Stimulated activated CD4-positive, alpha-beta T cell treated with anti-CD3 and anti-CD28 coated beads, Interleukin-2, amount 100 ng/mL, for 24 hours (primary cell): ENCODE measurements at places on chromosomes 1 and 21.

GRCh38 chr1:54172614-54173599 lies 20.1 kb upstream of the CDCP2 start:
- DNase-seq: no peak

GRCh38 chr1:207028884-207029650 lies 3.5 kb downstream of the C1orf116 start:
- no peak for DNase-seq

- DNase-seq: no peak
Observed at GRCh38 chr21:34979383-34979782, 69.7 kb downstream of the RUNX1 start.

GRCh38 chr21:25573409-25574206 lies 33.7 kb downstream of the MRPL39 start:
- peak; percentile 65 for DNase-seq

DNA sequence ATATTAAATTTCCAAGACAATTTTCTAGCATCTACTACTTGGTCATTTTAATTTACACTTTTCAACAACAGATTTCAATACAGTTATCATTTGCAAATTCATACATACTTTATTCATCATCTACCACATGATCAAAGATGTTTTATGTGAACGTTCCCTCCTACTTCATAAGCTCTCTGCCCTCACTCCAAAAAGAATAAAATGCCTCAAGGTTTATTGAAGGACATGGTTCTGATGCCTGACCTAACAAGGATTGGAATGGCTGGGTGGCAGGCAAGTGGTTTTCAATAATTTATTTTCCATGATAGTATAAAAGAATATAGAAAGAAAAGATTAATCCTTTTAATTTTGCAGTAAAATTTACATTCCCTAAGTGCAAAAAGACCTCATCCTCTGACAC lies 5.4 kb downstream of the CDKN2C start:
- DNase-seq: no peak

- DNase-seq: no peak
Observed at GRCh38 chr1:245469734-245470133, 314.9 kb downstream of the KIF26B start.

- DNase-seq: no peak
Observed at GRCh38 chr1:218459450-218459849, 114.3 kb downstream of the TGFB2 start.

DNA sequence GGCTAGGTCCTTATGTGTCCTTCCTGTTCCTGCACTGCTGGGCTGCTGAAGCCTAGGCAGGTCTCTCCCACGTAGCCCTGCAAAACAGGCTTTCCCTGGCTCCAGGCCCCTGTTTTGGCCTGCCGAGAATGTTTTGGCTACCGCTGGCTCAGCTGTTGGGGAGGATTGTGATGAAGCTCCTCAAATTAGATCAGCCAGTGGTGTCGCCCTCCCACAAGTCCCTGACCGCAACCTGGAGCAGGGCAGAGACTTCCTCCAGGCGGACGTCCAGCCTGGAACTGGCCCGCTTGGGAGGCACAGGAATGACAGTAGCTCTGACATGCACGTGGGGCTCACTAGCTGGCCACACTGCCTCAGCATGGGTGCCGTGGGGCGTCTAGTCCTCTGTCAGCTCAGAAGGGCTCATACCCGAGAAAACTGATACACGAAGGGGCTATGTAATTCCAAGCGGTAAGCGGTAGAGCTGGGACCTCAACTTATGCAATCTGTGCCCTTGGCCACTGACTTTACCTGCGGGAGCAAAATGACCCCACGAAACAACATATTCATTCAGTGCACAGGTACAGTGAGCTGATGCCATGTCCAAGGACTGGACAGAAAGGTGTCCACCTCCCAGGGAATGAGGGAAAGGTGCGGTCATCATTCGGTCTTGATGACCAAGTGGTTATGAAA lies 26.6 kb downstream of the DHRS3 start:
- no peak for DNase-seq

DNA sequence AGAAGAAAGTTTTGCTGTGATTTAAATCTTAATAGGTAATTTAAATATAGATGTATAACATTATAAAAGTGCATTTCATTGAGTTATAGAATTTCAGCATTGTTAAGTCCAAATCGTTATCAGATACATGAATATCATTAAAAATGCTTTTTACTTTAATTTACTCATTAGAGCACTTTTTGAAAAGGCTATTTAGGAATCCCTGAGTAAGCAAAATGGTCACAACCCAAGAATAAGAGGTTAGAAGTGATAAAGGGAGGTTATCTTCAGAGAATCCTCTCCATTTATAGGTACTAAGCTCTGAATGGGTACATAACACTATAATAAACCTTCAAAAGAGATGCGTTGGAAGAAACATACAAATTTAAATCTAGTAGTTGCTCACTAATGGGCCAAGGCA lies 130.7 kb downstream of the SLC30A10 start:
- no peak for DNase-seq

DNA sequence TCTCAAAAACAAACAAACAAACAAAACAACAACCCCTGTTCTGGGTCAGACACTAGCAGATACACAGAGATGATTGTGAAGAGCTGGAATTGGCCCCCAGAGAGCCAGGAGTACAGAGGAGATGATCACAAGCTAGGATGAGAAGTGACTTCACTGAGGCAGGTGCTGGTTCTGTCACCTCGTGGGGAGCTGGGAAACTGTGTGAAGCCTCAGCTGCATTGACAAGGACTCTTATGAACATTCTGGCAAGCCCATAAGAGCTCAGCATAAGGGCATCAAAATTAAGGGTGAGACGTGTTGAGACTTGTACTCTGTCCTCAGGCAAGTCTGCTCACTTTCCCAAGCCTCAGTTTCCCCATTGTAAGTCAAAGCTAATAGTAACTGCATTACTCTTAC lies 14.7 kb upstream of the PTP4A2 start:
- DNase-seq: no peak

DNA sequence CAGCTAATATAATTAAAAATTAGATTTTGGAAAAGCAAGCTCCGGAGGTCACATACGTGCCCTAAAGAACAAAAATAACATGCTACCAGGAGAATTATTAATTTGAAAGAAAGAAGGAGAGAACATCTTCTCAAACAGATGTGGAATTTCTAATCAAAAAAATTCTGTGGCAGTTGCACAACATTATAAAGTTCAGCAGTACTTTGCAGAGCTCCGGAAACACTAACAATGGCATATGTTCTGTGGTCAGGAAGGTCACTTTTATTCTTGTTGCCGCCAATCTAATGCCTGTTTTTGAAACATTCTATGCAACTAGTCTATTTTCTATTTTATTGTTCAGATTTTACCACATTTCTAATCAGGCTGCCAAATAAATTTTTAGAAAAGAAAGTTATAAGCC lies 186.8 kb downstream of the SMYD3 start:
- no peak for DNase-seq

DNA sequence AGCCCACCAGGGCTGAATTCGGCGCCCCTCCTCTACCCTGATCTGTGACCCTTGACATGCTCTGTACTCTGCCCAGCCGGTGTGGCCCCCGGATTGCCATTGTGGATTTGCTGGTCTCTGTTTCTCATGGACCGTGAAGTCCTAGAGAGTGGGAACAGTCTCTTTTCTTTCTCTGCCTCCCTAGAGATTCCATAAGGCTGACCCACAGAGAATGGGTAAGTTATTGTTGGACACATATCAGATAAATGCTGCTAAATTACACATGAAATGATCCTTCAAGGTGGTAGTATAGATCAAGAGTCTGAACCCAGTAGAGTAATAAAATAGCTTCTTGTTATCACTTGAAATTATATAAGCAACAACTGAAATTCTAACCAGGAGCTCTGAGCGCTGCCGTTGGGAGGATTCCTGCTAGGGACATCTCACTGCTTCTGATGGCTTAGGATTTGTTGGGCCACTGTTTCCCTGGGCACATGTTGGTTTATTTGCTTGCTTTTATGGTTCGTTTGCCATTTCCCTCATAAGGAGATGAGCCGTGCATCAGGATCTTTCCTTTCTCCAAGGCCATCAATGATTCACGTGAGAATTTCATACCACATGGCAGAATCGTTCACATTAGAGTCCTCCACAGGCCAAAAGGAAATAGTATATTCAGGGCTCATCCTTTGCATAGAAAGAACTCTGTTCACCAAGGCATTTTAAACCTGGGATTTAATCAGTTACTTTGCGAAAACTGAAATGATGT lies 111.9 kb downstream of the ZBTB18 start:
- DNase-seq: no peak

GRCh38 chr1:183002797-183003196 lies 20.4 kb upstream of the LAMC1 start:
- no peak for DNase-seq

DNA sequence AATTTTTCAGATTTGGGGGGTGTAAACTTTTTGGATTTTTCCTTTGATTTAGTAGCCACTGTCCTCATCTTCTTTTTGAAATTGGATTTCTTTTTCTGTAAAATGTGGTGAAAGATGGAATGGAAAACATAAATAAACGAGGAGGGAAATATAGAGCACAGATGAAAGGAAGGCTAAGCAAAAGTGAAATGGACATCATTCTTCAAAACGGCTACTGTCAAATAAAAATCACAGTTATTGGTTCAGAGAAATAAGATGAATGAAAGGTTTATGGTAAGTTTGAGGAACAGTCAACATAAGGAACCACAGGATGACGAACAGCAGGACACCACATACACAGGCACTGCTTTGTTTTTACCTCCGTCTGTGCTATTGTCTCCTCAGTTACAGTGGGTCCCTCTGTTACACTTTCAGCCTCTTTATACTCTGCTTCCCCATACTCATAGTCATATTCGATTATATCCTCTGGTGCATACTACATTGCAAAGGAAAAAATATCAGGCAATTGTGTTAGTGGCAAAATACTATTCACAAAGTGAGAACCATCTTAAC lies 82.4 kb downstream of the COL11A1 start:
- no peak for DNase-seq

DNA sequence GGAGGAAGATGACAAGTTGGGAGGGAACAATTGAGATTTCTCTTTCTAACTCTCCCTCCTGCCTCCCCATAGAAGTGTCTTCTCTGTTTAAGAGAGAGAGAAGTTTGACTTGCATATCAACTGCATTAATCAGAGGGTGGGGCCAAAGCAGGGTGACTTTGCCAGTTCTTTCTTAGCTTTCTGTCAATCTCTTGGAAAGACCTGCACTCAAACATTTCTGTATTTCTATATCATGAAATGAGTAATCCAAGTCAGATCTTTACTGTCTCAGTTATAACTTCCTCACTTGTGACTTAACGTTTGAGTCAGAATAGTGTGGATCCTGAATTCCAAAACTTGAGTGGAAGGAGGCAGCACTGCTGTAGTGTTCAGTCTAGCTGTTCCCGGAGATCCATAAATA lies 180.8 kb upstream of the KCNK2 start:
- DNase-seq: no peak

GRCh38 chr1:75136921-75137641 lies 2.9 kb downstream of the LHX8 start:
- no peak for DNase-seq

DNA sequence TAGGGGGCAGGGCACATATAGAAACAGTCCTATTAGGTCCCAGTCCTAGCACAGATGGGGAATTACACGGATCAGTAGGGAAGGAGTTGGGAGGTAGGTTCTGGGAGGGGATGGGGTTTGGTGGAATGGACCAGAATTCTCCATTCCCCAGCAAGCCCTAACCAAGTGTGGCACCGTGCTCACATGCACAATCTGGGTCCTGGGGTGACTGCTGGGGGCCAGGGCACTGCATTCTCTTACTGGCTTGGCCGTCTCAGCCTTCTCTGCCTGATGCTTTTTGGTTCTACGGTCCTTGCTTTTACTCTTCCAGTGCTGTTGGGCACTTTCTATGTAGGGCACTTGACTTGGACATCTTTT lies 53.9 kb downstream of the NENF start:
- DNase-seq: no peak

DNA sequence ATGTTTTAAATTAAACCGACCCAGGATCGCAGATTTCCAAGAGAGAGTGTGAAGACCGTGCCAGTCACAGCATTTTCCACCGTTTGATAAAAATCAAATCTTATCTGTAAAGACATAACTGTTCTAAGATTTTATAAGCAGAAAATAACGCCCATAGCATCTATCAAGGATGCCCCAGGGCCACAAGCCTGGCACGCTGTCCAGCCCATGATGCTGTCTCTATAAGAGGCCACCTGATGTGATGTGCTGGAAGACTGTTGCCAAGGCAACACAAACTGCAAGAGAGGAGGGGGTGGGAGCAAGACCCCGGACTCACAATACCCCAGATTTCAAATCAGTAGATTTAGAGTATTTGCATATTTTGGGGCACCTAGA lies 116.5 kb downstream of the DSCAM start:
- DNase-seq: no peak

- DNase-seq: no peak
Observed at GRCh38 chr1:154891452-154891851, 21.4 kb upstream of the KCNN3 start.

- no peak for DNase-seq
Observed at GRCh38 chr1:45647248-45648021, 23.6 kb upstream of the CCDC17 start.

GRCh38 chr1:157178490-157178889 lies 40.3 kb upstream of the ETV3 start:
- no peak for DNase-seq

DNA sequence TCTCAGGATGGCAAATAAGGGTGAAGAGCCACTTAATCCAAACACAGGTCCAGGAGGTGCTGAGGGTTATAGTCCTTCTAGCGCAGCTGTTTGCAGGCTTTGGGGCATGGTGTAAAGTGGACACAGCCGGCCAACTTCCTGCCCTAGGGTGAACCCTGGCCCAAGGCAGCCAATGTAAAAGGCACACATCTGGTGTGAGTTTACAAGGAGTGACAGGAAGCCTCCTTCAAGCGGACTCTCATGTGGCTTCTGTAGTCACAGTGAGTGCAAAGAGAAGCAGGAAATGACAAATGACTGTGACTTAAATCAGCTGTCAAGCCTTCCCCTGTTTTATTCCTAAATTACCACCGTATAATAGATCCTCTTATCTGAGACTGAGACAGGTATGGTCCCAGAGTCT lies 213.0 kb downstream of the CRB1 start:
- DNase-seq: peak; percentile 10

GRCh38 chr1:91572044-91572443 lies 71.4 kb downstream of the CDC7 start:
- no peak for DNase-seq

- DNase-seq: no peak
Observed at GRCh38 chr1:183958958-183959357, 78.6 kb downstream of the COLGALT2 start.

- DNase-seq: no peak
Observed at GRCh38 chr21:24294171-24294570, 1313.1 kb downstream of the MRPL39 start.

- no peak for DNase-seq
Observed at GRCh38 chr1:147218606-147219005, 6.5 kb downstream of the FMO5 start.

DNA sequence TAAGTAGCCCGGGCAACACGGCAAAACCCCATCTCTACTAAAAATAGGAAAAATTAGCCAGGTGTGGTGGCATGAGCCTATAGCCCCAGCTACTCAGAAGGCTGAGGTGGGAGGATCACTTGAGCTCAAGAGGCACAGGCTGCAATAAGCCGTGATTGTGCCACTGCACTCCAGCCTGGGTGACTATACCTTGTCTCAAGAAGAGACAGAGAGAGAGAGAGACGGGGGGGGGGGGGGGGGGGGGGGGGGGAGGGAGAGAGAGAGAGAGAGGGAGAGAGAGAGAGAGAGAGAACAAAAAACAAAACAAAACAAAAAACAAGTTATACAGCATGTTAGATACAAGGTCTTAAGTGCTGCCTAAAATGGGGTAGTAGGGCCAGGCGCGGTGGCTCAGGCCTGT lies 77.8 kb upstream of the ZNF281 start:
- no peak for DNase-seq

GRCh38 chr1:88544195-88544594 lies 139.9 kb upstream of the PKN2 start:
- no peak for DNase-seq

GRCh38 chr1:118486199-118486598 lies 301.2 kb upstream of the SPAG17 start:
- no peak for DNase-seq
